ENCODE measurements at places on chromosomes 3 and 15.

DNA sequence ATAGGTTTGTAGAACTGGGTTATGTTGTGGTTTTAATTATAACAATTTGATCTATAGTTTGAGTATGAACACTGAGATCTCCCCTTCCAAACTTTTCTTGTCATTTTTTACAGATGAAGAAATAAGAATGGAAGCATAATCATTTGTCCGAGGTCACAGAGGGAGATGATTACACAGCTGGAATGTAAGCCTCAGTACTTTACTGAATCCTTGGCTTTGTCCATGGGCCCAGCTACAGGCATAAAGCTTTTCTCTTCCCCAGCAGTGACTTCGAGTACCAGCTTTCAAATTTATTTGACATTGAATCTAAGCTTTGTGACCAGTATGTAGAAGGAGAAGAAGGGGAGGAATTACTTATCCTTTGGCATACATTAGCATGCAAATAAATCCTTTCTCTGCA lies 80.9 kb upstream of the DCBLD2 start:
- DNase-seq: no peak

GRCh38 chr3:50913260-50913659 lies 238.5 kb downstream of the DOCK3 start:
- DNase-seq: no peak

DNA sequence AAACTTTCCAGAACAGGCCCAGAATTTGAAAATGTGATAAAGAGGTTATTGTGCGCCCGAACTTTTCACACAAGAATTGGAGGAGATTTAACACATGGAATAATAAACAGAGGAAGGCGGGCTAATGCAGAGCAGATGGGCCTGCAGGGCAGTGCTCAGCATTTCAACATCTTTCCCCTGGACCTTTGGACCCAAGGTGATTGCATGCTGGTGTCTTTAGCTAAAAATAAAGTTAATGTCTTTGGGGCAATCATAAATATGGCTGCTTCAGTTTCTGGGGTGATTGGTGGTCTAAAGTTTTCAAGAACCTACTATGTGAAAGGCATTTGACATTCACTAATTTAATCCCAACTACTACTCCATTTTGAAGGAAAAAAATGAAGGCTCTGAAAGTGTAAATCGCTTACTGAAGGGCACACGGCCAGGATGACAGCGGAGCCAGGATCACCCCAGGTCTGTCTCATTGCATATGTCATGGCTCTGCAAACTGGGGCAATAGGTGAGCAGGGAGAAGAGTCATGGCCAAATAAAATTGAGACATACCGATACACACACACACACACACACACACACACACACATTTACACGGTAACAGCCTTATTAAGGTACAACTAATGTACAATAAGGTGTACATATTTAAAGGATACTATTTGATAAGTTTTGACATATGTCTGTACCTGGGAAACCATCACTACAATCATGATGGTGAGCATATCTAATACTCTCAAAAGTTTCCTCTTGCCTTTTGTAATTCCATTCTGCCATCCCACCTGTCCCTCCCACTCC lies 243.1 kb upstream of the LRRFIP2 start:
- DNase-seq: no peak

DNA sequence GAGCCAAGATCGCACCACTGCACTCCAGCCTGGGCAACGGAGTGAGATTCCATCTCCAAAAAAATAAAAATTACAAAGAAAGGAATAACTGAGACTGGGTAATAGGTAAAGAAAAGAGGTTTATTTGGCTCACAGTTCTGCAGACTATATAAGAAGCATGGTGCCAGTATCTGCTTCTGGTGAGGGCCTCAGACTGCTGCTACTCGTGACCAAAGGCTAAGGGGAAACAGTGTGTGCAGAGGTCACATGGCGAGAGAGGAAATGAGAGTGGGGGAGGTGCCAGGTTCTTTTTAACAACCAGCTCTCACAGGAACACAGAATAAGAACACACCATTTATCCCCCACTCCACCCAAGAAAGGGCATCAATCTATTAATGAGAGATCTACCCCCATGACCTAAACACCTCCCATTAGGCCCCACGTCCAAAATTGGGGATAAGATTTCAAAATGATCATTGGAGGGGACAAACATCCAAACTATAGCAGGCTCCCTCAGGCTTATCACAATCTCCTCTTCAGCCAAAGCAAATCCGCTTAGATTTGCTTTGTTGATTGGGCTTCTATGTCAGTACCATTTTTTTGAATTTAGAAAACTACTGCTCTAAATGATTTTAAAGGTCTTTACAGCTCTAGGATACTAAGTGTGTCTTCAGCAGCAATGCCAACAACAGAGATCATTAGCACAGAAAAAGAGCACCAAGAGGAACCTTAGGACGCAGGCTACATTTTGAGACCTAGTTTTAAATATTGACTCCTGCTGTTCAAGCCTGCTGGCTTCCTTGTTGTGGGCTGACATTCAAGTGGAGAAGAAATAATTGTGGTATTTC lies 84.2 kb upstream of the TBL1XR1 start:
- no peak for DNase-seq

DNA sequence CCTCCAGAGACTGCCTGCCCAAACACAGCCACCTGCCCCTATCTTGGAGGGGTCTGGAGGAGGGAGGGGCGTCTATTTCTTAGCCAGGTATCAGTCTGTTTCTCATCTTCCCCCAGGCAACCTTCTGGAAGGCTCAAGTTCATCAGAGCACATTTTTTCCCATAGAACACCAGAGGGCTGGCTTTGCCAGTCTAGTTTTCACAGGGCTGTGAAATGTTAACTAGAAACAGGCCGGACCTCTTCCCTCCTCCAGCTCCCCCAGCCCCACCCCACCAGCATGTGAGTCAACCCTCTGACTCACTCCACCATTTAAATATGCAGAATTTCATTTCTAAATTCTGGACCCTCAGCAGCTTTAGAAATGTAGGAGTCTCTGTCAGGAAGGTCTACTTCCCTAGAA lies 66.9 kb downstream of the SLCO2A1 start:
- DNase-seq: no peak

- DNase-seq: no peak
Measured at GRCh38 chr15:95252404-95252803, 1021.0 kb downstream of the MCTP2 start.

GRCh38 chr15:64426845-64427465 lies 33.4 kb upstream of the ZNF609 start:
- no peak for DNase-seq

GRCh38 chr3:69442771-69443311 lies 57.0 kb upstream of the FRMD4B start:
- DNase-seq: no peak

DNA sequence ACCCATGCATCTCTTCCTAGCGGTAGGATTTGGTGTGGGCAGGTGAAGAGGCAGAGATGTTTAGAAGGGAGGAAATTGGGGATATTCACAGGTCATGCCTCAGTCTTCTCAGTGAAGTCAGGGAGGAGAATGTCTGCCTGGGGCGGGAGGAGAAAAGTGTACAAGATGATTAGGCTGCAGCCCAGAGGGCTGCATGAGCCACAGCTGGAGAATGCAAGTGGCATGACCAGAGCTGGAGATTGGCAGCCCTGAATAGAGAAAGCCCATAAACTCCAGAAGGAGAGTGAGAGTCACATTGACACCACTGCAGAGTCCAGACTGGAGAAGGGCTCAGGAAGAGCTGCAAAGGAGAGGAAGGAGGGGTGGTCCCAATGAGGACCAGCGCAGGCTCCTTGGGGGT lies 22.6 kb downstream of the PDHB start:
- DNase-seq: no peak

DNA sequence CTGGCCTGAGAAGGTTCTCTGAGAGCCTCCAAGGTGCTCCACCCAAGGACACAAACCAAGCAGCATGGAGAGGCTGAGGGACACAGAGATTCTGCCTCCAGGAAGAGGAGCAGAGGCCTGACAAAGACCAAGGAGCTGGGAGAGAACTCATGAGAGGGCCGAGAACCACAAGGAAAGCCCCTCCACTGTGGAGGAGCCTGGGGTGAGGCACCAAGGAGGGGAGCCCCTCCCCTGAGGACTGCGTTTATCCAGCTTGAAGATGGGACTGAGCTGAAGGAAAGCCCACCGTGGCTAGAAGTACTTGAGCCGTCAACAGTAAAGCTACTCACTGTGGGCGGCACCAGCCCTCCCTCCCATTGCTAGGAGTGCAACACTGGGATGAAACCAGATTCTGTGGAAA lies 63.1 kb upstream of the MEF2A start:
- no peak for DNase-seq

DNA sequence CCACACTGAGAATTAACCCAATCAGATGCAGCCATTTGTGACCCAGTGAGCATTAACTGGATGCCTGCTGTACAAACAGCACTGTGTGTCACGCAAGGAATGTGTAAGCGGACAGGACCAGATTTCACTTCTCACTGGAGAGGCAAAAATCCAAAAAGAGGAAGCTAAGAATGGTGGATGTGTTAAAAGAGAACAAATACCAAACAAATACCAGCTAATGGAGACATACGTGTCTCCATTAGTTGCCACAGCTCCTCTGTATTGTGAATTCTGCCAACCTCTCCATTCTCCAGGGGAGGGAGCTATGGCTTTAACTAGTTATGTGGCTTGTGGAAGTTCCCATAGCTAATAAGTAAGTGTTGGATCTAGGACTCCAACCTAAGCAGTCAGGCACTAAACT lies 2.6 kb downstream of the LTF start:
- no peak for DNase-seq

DNA sequence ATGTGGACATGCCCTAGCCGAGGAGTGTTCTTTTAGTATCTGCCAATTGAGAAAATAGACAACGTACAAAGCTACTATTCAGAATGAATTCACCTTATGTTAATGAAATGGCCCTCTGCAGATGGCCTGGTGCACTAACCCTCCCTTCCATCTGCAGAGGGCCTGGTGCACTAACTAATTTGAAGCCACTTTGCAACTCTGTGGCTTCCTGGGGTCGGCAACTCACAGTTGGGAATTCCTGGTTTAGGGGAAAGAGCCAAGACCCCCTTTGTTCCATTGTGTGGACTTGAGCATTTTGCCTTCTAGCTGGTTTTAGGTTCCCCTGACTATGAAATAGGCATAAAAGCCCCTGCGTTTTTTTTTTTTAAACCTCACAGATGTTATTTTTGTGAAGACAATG lies 204.3 kb upstream of the UBE3A start:
- DNase-seq: no peak

- DNase-seq: no peak
Measured at GRCh38 chr15:75861750-75862402, 18.6 kb downstream of the UBE2Q2 start.

DNA sequence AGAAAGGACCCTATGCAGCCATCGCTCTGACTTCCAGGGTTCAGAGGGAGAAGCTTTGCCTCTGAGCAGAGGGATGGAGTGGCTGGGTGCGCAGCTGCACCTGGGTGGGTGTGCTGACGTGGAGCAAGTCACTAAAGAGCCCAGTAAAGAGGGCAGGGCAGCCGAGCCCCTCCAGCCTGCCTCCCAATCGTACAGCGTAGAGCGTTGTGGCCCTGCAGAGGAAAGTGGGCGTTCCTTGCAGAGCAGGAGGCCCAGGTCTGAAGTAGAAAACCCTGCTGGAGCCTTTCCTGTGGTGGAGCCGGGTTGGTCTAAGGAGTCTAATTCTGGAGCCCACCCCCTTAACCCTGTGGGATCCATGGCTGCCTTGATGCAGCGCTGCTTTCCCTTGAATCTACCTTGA lies 61.0 kb downstream of the ABTB1 start:
- DNase-seq: no peak

DNA sequence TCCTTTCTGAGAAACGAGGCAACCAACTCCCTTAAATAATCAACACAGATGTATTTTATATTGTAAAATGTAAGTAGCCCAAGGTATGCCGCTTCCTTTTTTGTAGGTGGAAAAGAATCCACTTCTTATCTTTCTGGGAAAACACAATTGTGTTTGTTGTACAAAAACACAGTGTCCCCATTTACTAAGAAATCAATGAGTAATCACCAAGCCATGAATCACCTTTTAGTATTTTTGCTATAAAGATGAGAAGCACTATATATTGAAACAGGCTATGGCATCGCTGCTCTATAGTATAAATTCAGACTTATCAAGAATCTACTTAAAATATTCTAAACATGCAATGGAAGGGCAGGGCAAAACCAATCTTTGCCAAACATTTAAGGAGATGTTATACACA lies 104.0 kb downstream of the TNIK start:
- DNase-seq: no peak

- DNase-seq: no peak
Measured at GRCh38 chr3:125512135-125512920, 7.7 kb downstream of the SNX4 start.

DNA sequence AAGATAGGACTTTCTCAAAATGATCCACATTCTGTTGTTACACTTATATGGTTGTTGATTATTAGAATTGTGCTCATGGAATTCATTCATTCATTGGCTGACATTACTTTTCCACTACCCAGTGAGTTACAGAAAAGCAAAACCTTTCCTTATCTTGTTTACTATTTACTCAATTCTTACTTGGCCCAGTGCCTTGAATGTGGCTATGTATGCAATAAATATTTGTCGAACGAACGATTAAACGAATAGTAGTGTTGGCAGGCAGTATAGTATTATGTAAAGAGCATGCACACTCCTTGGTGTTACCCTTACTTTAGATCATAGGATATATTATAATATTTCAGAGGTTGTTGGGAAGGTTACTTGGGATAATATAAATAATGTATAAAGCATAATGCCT lies 31.0 kb downstream of the CTDSPL2 start:
- DNase-seq: no peak

GRCh38 chr3:94081884-94082283 lies 19.0 kb downstream of the NSUN3 start:
- no peak for DNase-seq

- DNase-seq: no peak
Measured at GRCh38 chr3:56720849-56721248, 37.8 kb upstream of the TASOR start.

- no peak for DNase-seq
Measured at GRCh38 chr3:184289426-184289938, 9.6 kb upstream of the PSMD2 start.

DNA sequence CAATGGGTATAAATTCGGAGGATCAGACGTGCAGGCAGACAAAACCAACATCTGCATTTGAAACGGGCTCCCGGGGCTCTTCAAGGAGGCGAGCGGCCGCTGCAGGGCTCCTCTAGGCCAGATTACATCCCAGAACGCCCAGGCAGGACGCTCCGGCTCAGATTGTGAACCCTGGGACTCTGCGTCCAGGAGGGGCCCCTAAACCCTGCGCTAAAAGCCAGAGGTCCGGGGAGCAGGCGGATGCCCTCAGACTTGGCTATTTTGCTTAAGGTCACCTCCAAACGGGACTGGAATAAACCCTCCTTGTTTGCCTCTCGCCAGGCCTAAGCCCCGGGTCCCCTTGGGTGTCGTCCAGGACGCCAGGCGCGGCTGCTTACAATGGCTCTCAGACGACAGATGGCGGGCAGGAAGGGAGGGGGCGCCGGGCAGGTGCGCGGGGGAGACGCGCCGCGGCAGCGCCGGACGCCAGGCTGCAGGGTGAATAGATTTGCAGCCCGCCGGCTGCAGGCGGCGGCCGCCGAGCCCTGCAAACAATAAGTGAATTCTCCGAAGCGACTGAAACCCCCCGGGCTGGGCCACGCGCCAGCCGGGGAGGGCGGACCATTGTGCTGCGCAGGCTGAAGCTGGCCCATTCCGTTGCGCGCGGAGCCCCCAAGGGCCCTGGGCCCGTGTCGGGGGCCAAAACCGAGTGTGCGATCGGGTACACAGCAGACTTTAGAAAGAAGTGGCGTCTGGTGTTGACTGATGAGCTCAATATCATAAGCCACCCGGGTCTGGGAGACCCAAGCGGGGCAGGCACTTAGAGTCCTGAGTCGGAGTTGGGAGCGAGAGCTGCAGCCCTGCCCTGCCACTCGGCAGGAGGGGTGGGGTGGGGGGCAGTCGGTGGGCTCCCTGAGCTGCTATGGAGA lies 32.3 kb upstream of the AMOTL2 start:
- no peak for DNase-seq

- no peak for DNase-seq
Measured at GRCh38 chr15:83068054-83068453, 1.0 kb upstream of the BTBD1 start.

- DNase-seq: no peak
Measured at GRCh38 chr15:58203537-58203936, 65.4 kb downstream of the AQP9 start.
